ENCODE measurements at places on chromosomes 13 and 19.
A peak's percentile ranks its signal among the peaks of the same experiment; 100 is the strongest.

- H3K27me3 ChIP-seq: no peaks in the 10 kb centered on the region
- H3K36me3 ChIP-seq: peaks cover 5% of the 10 kb centered on the region
- H3K27ac ChIP-seq: no peak overlapping the region
- no peaks in the 10 kb centered on the region for H3K4me1 ChIP-seq
- no peak for DNase-seq
These were observed 148.5 kb downstream of the GPC5 start for GRCh38 chr13:91546900-91547299.

DNA sequence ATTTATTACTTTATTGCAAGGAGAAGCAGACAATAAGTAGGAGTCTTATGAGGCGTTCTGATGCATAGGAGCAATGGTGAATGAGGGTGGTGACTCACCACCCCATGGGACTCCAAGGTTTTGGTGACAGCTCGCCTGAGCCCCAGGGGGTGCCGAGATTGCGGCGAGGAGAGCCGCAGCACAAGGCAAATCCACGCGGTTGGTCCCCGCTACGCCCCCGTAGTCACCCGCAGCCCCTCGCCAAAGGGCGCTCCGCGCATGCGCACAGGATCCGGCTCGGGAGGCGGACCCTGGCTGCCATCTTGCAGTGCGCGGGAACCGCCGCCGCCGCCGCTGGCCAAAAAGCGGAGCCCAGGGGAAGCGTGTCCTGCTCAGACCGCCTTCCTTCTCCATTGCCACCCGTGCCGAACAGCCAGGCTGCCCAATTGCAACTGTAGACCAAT, at the start of gene NAA16:
Gene NAA16 (plus strand): TSS at position 305 of the 443 bp plus-strand sequence. CDS start 262 bp downstream, outside the sequence.
- peaks cover 22% of the 10 kb centered on the region for H3K36me3 ChIP-seq
- peak within 1 kb of the TSS; percentile 95 for H3K27ac ChIP-seq
- peaks cover 20% of the 10 kb centered on the region for H3K4me1 ChIP-seq

- DNase-seq: no peak
- H3K4me1 ChIP-seq: no peaks in the 10 kb centered on the region
- H3K27ac ChIP-seq: no peak overlapping the region
- peaks cover 35% of the 10 kb centered on the region for H3K36me3 ChIP-seq
These were observed 29.4 kb downstream of the SMIM24 start for GRCh38 chr19:3450796-3451411.

GRCh38 chr19:3477951-3478350, 2.4 kb downstream of the SMIM24 start:
- peak overlapping the region; percentile 68 for H3K4me3 ChIP-seq
- no peaks in the 10 kb centered on the region for H3K27me3 ChIP-seq
- H3K4me1 ChIP-seq: peaks cover 13% of the 10 kb centered on the region
- peaks cover 9% of the 10 kb centered on the region for H3K36me3 ChIP-seq
- H3K27ac ChIP-seq: peak overlapping the region; percentile 71

DNA sequence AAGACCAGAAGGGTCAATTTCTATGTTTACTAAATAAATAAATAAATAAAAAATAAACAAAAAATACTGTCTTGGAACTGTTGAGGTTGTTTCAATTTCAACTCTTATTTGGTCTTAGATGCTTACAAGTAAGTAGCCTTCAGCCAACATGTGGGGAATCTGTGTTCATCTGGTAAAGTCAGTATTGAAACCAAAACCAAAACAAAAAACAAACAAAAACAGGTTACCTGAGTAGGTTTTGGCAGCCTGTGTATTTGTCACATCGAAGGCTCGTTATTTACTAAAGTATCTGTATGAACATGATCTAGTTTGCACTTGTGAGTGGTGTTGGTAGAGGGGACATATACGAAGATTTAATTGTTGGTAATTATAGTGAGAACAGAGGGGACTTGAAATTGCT, 471.5 kb downstream of the SLITRK5 start:
- H3K4me3 ChIP-seq: no peak overlapping the region
- H3K36me3 ChIP-seq: no peaks in the 10 kb centered on the region
- no peak overlapping the region for H3K27ac ChIP-seq
- H3K27me3 ChIP-seq: no peaks in the 10 kb centered on the region
- no peak for DNase-seq

- no peaks in the 10 kb centered on the region for H3K27me3 ChIP-seq
- peak overlapping the region; percentile 92 for H3K27ac ChIP-seq
- DNase-seq: no peak
- peaks cover 44% of the 10 kb centered on the region for H3K4me1 ChIP-seq
- peaks cover 28% of the 10 kb centered on the region for H3K36me3 ChIP-seq
These were observed 21.5 kb downstream of the SH3GL1 start for GRCh38 chr19:4378886-4379285.

DNA sequence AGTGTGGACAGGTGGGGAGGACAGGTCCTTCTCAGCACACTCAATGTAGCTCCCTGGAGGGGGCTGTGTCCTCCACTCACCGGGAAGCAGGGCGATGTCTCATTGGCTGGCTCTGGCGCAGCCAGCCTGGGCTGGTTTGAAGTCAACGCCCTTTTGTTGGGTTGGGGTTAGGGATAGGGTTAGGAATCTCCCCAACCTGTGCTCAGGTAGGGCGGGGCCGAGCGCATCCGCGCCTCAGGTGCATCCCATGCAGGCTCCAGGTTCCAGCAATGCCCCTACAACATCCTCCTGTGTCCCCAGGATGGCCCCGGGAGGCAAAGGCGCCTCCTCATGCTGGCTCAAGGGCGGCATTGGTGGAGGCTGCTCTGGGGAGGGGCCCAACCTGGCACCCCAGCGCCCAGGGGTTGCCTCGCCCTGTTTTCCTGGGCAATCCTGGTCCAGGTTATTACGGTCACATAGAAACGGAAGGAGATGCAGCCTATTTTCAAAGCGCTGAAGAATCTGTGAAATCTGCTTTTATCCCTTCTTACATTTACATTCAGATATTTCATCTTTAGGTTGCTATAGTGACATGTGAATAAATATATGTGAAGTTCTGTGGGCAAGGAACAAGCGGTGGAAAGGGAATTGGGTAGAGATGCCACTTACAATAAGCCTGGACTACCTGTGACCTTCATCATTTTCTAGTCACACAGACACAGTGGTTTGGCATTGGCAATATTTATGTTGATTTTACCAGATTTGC, 74.3 kb downstream of the TM9SF2 start:
- H3K4me3 ChIP-seq: no peak overlapping the region
- no peaks in the 10 kb centered on the region for H3K27me3 ChIP-seq
- no peak for DNase-seq
- no peaks in the 10 kb centered on the region for H3K4me1 ChIP-seq
- H3K27ac ChIP-seq: no peak overlapping the region

DNA sequence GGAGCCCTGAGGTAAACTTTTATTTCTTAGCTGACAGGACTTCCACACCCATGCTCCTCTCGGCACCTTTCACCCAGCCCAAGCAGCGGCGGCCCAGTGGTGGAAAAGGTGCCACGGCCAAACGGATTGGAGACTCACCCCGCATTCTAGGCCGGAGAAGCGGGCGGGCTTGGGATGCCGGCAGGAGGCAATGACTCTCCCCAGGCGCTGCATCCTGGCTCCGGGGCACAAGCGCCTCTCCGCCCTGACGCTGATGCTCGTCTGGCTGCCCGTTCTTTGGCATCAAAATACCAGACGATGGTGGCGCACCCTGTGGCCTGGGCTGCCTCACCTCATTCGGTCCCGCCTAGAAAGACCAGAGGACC, 6.7 kb upstream of the ZNF606 start:
- peak overlapping the region; percentile 38 for H3K4me3 ChIP-seq
- H3K27me3 ChIP-seq: no peaks in the 10 kb centered on the region
- peaks cover 9% of the 10 kb centered on the region for H3K36me3 ChIP-seq
- H3K27ac ChIP-seq: no peak overlapping the region
- H3K4me1 ChIP-seq: peaks cover 5% of the 10 kb centered on the region
- DNase-seq: no peak

DNA sequence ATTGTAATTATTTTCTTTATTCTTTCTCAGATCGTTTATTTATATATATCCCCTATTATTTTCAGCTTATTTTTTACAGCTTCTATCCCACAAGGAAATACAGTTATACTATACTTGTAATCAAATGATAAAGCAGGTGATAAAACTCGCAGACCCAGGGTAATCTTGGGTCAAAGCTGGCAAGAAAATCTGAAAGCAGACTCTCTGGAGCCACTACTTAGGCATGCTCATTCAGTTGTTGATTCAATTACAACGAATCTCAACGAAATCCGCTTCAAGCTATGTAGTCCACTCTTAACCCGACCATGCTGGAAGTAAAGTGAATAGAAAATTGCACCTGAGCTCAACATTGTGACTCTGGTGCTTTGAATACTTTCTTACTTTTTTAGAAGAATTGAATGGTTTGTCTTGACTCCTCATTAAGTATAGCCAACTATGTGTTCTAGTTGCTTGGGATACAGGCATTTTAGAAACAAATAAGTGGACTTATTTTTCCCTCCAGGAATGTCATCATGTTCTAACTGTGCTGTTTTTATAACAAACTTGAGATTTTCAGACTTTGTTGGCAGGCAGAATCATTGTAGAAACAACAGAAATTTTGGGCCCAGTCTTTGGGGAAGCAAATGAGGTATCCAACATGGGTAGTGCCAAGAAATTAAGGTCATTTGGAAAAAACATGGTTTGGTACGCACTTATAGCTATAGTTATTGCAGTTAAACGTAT, 21.4 kb downstream of the ESD start:
- no peak overlapping the region for H3K27ac ChIP-seq
- peaks cover 63% of the 10 kb centered on the region for H3K36me3 ChIP-seq
- no peak for DNase-seq

DNA sequence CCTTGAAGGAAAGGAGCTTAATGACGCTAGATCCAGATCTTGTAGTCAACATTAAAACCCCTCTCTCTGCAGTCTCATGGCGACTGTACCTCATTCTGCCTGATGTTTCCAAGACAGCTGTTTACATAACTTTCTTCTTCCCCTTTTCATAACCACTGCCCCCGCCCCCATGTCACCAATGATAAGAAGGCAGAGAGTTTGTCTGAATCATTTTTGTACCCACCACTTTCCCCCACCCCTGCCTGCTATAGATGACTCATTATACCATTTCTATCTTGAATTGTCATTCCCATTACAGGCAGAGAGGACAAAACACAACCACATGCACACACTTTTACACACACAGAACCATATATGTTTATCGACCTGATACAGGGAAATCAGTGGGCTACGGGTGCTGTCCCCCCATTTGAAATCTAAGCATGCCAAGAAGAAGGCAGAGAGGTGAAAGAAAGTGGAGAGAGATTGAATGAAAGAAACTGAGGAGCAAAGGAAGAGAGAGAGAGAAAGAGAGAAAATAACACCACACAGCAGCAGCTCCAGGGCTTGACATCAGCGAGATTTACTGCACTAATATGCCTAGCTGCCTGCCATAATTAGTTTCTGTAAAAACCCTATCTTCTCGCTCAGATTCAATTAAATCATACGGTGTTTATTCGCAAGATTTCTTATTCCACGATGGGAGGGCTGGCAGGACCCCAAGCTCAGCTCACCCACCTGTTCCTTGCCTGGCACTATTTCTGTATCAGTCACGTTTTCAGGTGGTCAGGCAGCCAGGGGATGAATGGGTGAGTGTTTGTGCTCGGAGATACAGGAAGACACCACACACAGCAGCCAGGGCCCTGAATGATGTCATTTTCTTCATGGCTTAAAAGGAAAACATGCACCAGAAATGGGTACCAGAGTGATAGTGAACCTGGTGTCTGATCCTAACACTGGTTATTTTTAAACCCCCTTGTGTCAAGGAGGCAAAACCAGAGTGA, 114.3 kb upstream of the SERP2 start:
- peak overlapping the region; percentile 55 for H3K4me3 ChIP-seq
- peak; percentile 56 for DNase-seq
- peaks cover 11% of the 10 kb centered on the region for H3K4me1 ChIP-seq
- peaks cover under 1% of the 10 kb centered on the region for H3K27me3 ChIP-seq

DNA sequence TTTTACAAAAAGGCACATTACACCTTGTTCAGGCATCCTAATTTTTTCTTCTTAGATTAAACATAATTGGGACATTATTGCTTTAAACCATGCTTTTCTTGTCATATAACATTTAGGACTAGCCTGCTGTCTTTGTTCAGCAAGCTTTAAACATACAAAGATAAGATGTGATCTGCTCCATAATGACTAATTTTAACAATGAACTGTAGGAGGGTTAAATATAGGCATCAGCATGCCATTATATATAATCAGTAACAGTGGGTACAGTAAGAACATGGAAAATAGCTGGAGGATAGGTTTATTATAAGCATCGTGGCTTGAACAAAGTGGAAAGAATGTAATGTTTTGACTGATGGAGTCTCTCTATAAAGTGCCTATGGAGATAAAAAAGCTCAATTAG, 661.7 kb downstream of the SLITRK6 start:
- no peaks in the 10 kb centered on the region for H3K36me3 ChIP-seq
- H3K4me1 ChIP-seq: no peaks in the 10 kb centered on the region
- no peaks in the 10 kb centered on the region for H3K27me3 ChIP-seq
- no peak overlapping the region for H3K27ac ChIP-seq
- no peak for DNase-seq

DNA sequence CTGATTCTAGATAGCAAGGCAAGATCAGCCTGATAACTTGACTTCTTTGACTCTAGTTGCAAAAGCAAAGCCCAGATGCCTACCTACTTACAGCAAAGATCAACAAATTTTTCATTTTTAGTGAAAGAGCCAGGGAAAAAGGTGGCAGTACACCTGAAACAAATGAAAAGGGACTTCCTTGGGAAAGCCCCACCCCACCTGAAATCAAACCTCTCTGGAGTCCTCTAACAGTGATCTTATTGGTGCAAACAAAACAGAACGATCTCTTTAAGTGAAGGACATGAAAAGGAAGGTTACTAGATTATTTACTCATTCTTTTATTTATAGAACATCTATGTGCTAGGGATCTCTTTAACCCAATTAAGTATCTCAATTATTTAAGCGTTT, 507 bp upstream of the LCP1 start:
- H3K27ac ChIP-seq: peak overlapping the region; percentile 91
- H3K27me3 ChIP-seq: no peaks in the 10 kb centered on the region
- peaks cover 64% of the 10 kb centered on the region for H3K4me1 ChIP-seq
- no peak for DNase-seq
- H3K36me3 ChIP-seq: peaks cover 52% of the 10 kb centered on the region
- peak overlapping the region; percentile 98 for H3K4me3 ChIP-seq

- H3K4me1 ChIP-seq: peaks cover 46% of the 10 kb centered on the region
- no peaks in the 10 kb centered on the region for H3K27me3 ChIP-seq
- H3K36me3 ChIP-seq: peaks cover 17% of the 10 kb centered on the region
- no peak overlapping the region for H3K4me3 ChIP-seq
- no peak for DNase-seq
- H3K27ac ChIP-seq: peak overlapping the region; percentile 59
These were observed 7.4 kb downstream of the MLLT1 start for GRCh38 chr19:6272411-6272791.
